ENCODE measurements at places on chromosomes 16 and 17. TPM values are rescaled to one million over a fixed set of nuclear protein-coding genes. Genes with fewer than 3 reads are reported as not detected.

STAT5B gene
- 30.9 TPM for total RNA-seq

ATAD5 gene
- 8.9 TPM for total RNA-seq

CTRB2 gene
- not detected for total RNA-seq

GTF3C1 gene
- 75.2 TPM for total RNA-seq

KRTAP3-1 gene
- not detected for total RNA-seq

SYCE1L gene
- total RNA-seq, result 0.12 TPM

CUEDC1 gene
- 8.0 TPM for total RNA-seq

EVI2A gene
- 14.8 TPM for total RNA-seq

CACNG3 gene
- total RNA-seq, result not detected

SCGB1C2 gene
- not detected for total RNA-seq

PDE6G gene
- 1.1 TPM for total RNA-seq

TNP2 gene
- not detected for total RNA-seq

CCDC200 gene
- not detected for total RNA-seq

GAS2L2 gene
- not detected for total RNA-seq
